Fibroblast of skin of left quadriceps (primary cell): ENCODE measurements at places on chromosomes 2 and 18.

- DNase-seq: no peak
These were observed 25.6 kb downstream of the KLHL29 start for GRCh38 chr2:23410596-23410995.

DNA sequence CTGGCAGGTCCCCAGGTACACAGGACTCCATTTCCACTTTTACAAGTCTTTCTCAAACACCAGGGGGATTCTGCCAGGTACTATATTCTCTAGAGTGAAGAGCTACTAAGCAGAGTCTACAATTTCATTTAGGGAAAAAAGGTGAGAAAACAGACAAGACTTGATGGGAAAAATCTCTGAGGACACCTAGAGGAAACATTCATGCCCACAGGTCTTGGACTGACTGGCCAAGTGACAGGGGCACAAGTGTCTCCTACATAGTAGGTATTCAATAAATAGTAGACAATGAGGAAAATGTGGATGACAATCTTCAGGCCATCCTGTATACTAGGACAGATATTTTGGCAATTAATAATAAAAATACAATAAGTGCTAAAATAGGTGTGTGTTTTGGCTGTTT is 228.6 kb downstream of the CLIP4 start:
- DNase-seq: no peak

DNA sequence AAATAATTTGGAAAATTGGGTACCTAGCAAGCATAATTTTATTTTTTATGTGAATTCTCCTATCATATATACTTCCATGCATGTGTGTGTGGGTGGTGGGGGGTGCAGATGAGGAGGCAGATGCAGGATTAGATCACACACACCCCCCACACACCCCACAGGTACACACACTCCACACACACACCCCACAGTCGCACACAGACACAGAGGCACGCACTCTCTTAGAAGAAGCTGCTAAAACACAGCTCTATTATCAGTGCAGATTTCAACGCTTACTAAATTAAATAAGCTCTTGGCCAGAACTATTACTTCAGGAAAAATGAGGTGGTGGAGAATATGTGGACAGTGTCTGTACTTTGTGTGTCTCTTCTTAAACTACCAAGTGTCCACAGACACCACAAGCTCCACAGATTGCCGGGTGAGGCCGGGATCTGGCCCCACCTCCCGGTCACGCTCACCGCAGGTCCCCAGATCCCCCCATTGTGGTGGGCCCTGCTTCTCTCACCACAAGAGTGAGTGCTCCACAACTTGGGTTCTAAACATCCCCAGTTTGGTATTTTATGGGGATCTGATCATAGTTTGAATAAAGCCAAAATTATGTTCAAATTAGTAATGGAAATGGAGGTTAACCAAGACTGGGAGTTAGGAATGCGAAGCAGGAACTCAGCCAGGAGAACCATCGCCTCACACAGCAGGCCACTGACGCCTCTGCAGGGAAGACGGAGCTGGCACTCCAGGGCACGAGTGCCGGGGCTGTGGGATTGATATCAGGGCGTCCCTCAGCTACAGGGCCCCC is 102.1 kb downstream of the PXDN start:
- DNase-seq: no peak

DNA sequence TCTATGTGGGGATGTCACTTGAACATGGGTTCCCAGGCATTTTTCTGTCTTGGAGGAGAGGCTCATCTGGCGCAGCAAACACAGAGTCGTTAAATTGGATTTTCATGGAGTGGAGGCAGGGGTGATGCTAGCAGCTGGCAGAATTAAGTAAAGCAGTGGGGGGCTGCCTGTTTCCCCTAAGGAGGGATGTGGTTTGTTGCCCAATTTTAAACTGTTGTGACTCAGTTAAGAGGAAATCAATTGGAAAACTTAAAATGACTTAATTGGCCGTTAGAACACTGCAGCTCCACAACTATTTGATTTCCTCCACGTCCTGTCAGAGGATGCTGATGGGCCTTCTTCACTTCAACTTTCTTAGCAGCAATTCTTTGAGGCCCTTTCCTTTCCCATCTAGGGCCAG is 354.1 kb upstream of the ATP5MC3 start:
- DNase-seq: peak; percentile 2

DNA sequence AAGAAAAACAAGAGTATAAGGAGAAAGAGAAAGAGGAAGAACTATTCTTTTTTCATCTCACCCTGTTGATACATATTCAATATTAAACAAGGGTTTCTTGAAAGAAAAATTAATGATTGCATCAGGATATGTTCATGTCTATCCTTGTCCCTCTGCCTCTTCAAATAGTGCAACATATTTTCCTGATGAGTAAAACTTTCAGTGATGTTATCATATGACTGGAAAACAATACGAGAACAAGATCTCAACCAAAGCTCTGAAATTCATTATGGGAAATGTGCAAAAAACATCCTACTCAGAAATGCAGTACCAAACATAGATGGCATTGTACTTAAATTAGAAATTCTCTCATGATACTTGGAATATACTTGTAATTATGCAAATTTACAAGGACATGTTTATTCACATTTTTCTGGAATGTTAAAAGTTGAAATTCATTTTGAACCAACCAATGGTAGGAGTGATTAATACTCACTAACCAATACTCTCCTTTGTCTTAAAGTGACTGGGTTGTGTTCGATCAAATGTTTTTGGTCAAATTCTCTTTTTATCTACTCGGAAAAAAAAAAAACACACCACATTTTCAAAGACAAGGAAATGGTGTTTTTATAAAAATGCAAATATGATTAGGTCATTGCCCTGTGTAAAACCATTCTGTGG is 148.9 kb upstream of the GULP1 start:
- DNase-seq: peak; percentile 34

- DNase-seq: no peak
These were observed 28.4 kb downstream of the SCYGR8 start for GRCh38 chr2:227774011-227774624.

GRCh38 chr2:70047451-70047850 is 39.8 kb upstream of the PCBP1 start:
- DNase-seq: no peak

DNA sequence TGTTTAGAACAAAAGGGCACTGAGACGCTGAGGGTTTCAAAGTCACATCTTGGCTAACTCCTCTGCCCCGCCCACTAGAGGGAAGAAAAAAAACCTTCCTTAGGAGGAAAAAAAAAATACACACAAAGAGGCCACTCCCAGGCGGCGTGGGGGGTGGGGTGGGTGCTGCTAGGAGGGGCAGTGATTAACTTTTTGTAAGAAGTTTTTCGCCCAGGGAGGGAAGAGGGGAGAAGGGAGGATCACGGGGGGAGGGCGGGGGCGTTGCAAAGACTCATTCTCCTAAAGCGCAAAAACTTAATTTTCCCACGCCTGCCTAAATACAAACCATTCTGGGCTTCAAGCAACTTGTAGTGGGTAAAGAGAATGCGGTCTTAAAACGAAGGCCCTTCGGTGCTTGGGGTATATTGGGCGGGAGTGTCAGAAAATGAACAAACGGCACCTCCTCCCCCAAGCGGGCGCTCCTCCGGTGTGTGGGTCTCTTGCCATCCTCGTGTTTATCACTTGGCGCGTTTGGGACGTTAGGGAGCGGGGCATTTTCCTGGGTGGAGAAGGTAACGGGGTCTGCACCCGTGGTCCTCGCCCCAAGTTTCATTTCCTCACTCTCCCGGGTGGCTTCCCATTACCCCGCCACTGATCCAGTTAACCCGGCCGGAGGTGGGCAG is 1.7 kb downstream of the CXCR4 start:
- DNase-seq: no peak

DNA sequence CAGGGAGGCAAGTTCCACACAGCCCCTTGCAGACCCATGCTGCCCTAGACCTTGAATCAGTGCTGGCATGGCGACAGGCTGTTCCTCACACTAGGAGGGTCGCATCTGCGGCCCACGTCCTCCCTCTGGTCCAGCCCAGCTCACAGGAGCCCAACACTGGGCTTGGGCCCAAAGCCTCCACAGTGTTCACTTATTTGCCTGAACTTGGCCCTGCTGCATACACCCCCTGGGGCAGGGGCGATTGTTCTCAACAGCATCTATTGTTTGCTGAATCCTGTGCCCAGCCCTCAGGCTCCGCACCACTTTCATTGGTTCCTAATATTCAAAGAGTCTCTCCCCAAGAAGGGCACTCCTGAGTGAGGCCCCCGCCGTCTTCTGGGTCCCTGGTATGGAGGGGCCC is 90.7 kb downstream of the ZBTB7C start:
- no peak for DNase-seq

- DNase-seq: peak; percentile 78
These were observed 13.7 kb upstream of the SKOR2 start for GRCh38 chr18:47265197-47265596.

DNA sequence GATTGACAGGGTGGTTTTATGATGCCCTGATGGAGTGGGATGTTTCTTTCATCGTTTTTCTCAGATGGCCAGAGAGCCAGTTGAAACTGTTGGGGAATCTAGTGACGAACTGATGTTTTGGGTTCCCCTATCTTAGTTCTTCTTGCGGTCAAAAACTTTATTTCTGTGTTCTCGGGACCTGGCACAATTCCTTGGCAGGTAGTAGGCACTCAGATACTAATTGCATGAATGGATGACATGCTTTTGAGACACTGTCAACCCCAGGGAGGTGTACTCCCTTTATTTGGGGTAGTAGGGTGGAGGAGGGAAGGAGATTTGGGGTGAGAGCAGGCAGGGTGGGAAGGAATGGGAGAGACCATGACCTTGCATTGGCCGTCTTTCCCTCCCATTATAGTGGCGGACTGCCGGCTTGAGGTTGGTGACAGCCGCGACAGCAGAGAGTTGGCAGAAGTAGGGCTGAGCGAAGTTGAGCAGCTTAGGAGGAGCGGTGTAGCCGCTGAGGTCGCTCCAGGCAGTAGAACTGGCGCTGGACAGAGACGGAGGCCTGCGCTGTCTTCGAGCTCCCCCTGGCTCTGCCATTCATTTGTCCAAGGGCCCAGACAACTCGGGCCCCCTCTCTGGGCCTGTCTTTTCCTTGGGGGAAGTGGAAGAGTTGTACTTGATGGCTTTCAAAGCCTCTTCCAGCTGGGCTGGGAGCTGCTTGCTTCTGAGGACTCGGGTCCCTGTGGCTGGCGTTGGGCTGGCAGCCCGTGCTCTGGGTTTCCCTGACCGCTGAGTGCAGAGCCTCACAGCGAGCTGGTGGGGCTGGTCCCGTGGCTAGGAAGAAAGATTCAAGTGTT is 2.6 kb downstream of the TET3 start:
- no peak for DNase-seq

DNA sequence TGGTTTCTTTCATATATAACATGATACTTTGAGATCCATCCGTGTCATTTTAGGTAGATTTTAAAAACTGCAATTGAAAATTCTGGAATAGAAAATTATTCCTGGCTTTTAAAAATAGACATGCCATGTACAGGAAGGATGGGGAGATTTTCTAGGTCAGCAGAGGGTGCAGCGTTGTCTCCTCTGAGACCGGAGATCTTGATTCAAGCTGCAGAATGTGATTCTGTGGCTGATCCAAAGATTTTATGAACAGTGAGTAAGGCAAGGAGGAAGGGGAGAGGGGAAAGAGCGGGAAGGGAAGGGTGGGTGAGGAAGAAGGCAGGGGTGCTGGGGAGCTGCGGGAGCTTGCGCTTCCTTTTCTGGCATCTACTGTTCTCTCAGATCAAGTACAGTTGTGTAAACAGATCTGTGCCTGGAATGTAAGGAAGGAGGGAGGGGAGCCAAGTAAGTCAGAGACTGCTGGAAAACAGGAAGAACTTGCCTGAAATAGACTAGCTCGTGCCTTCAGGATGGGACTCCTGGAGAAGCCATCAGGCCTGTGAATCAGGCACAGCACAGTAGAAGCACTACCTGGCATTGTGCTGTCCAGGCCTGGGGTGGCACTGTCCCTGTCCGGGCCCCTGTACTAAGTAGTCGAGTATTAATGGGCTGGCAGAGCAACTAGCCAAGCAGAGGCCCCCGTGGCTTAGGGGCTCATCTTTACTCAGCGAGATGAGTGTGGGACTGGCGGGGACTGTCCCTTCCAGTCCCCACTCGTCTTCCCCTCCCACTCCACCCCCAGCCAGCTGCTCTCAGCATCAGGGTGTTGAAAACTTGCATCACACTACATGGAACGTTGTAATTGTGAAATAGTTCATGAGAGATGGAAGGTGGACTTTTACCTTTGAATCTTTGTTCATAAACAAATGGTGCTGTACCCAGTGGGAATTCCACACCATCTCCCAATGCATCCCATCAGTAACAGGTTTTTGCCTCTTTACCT is 163.5 kb downstream of the UXS1 start:
- peak; percentile 90 for DNase-seq

DNA sequence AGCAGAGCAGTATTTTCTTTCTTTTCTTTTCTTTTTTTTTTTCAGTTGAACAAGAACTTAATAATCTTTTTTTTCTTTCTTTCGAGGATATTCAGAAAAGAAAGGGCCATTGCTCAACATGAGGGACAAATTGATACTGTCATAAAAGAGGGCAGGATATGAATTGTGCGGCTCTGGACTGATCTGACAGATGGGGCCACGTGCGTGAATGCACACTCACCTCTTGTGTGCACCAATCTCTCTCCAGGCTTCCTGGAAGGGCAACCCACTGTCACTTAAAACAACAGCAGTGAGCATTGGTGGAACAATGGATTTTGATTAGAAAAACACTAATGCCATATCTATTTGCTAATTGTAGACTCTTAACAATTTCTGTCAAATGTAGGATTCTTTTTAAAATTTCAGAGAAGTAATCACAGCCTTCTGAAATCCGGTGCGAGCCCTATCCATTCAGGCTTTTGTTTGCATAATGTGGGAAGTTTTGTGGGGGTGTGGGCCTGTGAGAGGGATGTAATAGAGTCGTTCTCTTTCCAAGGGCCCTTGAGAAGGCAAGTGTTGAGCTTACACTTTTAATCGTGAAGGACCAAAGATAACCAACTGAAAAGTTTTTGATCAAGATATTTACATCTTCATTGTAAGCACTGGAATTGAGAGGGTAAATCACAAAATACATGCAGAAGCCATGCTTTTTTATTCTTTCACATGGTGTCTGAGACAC is 298.8 kb downstream of the SP3 start:
- no peak for DNase-seq

- no peak for DNase-seq
These were observed 330.6 kb downstream of the RND3 start for GRCh38 chr2:150156876-150157275.

DNA sequence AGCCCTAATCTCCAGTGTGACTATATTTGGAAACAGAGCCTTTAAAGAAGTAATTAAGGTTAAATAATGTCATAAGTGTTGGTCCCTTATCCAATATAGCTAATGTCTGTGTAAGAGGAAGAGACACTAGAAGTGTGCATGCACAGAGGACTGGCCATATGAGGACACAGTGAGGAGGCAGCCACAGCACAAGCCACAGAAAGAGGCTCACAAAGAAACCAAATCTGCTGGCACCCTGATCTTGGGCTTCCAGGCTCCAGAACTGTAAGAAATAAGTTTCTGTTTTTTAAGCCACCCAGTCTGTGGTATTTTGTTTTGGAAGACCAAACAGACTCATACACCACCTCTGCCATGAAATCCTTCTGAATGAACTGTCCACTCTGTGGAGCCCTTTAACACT is 186.4 kb upstream of the SLC39A10 start:
- DNase-seq: no peak
